NCI-H69 (cell line): ENCODE measurements at places on chromosomes 12 and 14.

DNA sequence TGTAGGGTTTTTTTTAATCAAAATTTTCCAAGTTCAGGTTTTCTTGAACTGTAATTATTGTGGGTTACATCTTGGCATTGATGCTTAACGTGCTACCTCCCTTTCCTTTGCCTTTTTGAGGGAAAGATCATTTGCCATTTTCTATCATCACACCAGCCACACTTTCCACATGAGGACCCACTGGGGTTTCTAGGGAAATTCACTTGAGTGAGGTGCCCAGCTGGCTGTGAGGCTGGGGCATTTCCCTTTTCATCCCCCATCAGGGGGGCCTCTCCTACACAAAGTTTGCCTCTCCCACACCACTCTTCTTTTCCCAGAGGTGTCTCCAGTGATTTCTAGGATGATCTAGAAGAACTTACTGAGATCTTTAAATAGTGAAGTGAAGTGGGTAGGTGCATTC, 335.7 kb downstream of the BMP4 start:
- no peak for DNase-seq

GRCh38 chr12:71782017-71782416, 27.4 kb downstream of the RAB21 start:
- no peak for DNase-seq

DNA sequence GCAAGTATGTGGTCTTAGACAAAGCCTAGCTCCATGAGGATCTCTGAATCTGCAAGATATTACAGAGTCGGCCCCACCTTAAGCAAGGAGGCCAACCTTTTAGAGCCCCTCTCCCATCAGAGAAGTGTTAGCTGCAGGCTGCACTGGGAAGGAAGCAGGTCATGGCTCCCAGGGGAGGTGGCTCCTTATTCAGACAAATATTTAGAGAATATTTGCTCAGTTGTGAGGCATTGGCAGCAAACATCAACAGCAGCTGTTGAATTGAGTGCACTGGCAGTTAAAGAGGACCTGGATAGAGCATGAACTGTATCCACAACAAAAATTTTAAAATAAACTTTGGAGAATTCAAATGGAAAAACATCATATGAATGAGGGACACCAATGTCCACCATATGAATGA, 44.7 kb downstream of the FSCB start:
- DNase-seq = peak; percentile 95

- DNase-seq = no peak
Observed at GRCh38 chr12:43742106-43742505, 16.5 kb downstream of the PUS7L start.

GRCh38 chr12:1793426-1794210, 26.7 kb upstream of the LRTM2 start:
- DNase-seq = no peak

GRCh38 chr12:29447285-29447975, 50.1 kb downstream of the OVCH1 start:
- no peak for DNase-seq

DNA sequence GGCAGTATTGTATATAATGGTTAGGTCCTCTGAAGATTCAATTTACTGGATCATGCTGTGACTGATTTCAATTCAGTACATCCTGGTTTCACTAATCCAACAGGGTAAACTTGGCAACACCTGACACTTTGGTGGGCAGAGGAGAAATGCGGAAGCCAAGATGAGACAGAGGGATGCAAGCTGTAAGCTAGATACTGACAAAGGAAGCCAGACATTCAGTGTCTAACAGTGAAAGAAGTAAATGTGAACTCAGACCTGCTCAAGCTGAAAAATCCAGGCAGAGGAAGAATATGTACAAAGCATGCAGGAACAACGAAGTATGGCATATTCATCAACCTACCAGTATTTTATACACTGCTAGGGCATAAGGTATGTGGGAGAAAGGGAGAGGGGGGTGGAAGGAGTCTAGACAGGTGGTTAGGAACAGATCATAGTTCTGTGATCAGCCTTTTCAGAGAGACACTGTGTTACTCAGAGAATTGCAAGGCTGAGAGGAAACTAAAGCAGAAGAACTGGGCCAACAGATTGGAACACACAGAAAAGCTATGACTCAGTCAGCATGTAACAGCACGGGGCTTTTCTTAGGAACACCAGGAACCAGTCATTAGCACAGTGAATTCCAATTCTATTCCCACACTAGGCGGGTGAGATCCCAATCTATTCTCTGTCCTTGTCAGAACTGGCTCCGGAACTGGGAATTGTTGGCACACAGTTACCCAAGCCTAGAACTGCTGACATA, 40.3 kb downstream of the NELL2 start:
- peak; percentile 93 for DNase-seq

DNA sequence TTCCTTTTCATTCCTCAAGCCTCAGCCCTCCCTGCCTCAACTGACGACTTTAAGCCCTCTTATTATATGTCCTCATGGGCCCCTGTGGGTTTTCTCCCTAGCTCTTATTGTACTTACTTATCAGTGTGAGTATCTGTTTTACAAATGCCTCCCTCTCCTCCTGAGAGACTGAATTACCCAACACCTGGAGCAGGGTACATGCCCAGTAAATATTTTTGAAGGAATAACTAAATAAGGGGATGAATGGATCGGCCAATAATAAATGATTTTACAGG, 95.8 kb upstream of the SLC35F4 start:
- no peak for DNase-seq

DNA sequence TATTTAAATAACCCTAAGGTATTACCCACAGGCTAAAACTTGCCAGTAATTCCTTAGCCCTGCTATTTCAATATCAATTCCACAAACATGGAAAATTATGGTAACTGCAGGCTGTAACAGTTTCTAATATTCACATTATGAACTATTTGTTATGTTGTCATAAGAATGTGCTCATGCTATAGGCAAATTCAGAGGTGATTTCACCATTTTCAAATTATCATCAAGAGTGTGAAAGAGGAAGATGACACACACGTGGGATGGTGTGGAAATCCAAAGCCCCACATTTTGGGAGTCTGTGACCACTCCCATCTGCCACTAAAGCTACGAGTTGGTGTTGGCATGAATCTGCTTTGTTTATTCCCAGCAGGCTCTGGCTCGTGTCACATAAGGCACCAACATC, 5.9 kb upstream of the MYO1A start:
- DNase-seq = no peak

DNA sequence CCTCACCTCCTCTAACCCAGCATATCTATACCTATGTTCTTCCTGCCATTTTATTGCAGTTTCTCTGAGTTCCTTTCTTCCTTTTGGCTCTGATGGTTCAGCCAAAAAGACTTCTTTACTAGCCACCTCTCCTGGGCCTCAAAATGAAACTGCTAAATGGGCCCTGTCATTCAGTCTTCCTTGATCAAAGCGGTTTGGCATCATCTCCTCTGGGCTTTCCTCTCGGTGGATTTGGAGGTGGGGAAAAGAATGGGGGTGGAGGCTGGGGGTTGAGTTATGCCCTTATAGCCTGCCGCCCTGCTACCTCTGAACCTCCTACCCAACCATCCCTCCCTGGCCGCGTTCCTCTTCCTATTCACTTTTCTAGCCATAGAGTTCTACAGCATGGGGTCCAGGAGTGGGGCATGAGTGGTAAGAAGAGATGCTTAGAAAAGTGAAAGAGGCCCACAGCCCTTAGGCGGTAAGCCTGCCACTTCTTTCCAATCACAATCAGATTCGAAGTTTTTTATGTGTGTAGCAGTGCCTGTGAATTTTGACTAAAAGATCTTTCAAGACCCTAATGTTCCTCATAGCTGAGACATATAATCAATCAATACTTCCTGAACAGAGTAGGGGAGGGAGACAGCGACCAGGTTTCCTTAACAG, 2.5 kb downstream of the AJUBA start:
- DNase-seq = no peak

- DNase-seq = no peak
Observed at GRCh38 chr14:47262801-47263200, 412.6 kb downstream of the MDGA2 start.

DNA sequence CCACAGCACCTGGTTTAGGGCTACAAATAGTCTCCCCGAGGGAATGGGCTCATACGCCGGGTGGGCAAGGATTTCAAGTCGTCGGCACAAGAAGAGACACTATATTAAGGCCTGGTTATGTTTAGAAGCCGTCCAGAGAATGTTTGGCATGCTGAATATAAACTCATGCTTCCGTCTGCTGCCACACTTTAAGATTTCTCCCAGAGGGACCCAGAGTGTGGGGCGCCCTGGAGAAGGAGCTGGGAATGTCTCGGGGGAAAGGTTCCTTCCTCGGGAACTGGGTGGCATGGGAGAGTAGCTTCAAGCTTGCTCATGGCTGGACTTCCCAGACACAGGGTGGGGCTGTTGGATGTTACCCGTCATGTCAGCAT, 295.7 kb downstream of the CACNA1C start:
- no peak for DNase-seq

- no peak for DNase-seq
Observed at GRCh38 chr12:59578254-59578653, 17.6 kb upstream of the SLC16A7 start.

DNA sequence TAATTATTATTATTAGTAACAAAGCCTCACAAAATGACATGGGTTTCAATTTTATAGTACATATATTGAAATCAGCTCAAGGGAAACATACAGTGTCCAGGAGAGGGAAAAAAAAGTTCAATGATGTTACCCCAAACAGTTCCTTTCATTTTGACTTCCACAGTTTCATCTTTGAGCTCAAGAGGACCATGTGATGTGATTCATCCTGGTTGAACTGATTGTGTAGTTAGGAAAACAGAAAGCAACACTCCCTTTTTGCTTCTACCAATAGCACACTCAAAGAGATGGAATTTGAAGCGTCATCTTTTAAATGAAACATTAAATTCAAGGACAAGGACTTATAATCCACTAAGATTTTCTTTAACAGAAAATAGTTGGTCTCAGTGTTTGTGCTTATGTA, 461.0 kb downstream of the FOXG1 start:
- peak; percentile 49 for DNase-seq

DNA sequence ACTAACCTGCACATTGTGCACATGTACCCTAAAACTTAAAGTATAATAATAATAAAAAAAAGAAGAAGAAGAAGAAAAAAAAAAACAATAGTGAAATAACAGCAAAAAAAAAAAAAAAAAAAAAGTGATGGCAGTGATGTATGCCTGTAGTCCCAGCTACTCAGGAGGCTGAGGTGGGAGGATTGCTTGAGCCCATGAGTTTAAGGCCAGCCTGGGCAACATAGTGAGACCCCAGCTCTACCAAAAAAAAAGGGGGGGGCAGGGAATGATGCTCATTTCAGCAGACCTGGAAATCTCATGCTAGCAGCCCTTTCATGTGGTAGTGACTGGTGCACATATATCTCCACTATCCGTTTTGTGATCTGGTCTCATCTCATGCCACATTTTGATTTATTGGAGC, 20.8 kb downstream of the TRAFD1 start:
- DNase-seq = no peak

DNA sequence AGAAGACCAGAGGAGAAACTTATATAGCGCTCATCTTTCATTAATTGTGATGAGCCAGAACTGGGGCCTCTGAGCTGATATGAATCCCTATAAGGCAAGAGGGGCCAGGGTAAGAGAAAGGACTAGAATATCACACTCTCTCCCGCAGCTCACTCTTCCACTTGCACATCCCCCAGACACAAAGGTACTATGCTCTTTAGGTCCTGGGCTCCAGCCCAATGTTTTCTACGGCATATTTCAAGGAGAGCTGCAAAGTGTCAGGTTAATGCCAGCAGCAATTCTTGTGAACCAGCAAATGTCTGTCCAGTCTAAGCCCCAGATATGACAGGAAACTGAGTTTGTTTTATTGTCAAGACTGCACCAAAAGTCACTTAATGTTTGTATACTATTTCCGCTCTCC, 29.4 kb downstream of the PPP2R5E start:
- peak; percentile 20 for DNase-seq
